Stimulated activated CD4-positive, alpha-beta T cell treated with anti-CD3 and anti-CD28 coated beads, Interleukin-2, amount 100 ng/mL, for 48 hours (primary cell): ENCODE measurements at places on chromosomes 12 and 14.

DNA sequence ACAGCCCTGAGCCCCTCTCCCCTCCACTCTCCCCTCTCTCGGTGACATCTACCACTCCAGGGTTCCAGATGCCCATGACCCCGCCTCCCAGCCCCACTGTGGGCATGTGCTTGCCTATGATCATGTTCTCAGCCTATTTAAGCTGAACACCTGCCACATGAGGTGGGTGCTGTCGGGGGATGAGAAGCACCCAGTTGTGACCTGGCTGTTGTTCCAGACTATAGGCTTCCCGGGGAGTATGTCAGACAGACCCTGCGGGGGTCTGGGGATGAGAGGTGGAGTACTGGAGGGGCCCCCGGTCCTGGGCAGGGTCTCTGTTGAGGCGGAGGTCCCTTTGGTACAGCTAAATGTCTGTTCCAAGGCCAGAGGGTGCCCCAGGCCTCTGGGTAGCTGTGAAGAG is 6.0 kb downstream of the VSX2 start:
- no peak for DNase-seq

GRCh38 chr14:68263563-68264259 is 444.1 kb downstream of the RAD51B start:
- DNase-seq: no peak

DNA sequence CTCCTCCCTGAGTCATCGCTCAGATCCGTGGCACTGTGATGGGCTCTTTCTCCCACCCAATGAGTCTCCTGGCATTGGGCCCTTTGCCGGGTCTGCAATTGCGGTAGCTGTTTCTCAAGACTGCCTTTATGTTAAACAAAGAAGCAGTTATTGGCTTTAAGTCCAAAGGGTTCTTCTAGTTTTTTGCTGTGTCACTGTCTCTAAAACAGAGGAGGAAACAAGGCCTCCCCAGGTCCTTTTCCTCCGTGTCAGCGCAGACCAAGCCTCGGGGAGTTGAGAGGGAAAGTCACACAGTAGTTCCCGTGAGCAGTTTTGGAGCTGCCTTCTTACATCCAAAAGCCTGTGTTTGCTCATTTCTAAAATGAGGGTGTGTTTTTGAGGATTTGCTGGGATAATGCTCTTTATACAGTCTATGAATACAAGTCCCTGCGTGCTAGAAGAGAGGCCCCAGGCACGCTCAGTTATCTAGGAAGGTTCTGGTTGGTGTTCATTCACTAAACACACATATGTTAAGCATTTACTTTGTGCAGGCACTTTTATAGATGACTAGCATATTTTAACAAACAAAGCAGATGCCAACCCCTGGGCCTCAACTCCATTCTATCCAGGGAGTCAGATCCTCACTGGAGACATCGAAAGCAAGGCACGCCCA is 126.0 kb upstream of the PZP start:
- DNase-seq: no peak

- DNase-seq: no peak
These were observed 15.2 kb upstream of the EIF5 start for GRCh38 chr14:103318750-103319419.

GRCh38 chr12:115147916-115148315 is 463.9 kb upstream of the TBX3 start:
- no peak for DNase-seq

GRCh38 chr12:106211973-106212372 is 35.8 kb downstream of the CKAP4 start:
- DNase-seq: no peak

GRCh38 chr12:85814071-85814470 is 22.1 kb downstream of the RASSF9 start:
- DNase-seq: no peak

DNA sequence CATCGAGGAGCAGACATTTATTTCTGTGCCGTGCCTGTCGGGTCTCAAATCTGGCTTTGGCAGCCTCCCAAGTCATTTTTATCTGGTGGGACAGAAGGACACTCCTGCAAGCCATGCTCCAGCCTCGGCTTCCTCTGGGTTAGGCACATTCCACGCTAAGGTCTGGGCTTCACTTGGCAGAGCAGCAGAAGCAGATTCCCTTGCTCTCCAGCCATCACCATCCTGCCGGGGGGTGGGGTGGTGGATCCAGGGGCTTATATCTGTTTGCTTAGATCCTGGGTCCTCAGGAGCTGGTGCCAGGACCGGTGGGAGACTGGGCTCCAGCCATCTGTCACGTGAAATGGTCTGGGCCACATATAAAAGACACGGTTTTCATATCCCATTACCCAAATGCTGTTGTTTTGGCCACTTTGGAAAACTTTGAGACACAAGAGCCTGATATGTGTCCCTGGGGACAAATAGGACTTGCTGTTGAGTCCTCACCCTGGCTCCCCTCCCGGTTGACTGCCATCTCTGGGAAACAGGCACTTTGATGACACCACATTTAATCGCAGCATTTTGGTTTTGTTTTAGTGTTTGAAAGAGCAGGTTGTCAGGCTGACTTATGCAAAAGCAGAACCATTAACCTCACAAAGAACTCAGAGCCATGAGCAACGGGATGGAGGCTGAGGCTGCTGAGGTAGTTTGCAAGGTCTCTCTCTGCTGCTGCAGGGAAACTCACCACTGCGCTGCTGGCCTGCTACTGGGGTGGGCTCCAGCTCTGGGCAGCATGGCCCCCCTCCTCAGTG is 69.6 kb upstream of the PRMT8 start:
- no peak for DNase-seq

- DNase-seq: no peak
These were observed 64.1 kb downstream of the ITPR2 start for GRCh38 chr12:26768611-26769603.

DNA sequence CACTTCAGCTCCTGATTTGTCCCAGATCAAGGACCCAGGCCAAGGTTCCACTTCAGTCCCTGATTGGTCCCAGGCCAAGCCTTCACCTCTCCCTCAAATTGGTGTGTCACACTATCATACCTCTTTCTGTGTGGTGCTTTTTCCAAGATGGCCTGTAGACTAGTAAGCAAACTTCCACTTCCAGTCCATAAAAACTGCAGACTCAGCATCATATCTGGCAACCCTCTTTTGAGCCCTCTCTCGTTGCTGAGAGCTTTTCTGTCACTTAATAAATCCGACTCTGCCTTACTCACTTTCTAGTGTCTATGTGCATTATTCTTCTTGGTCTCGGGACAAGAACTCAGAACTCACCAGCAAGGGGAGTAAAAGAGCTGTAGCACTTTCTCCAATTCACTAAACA is 1395.1 kb downstream of the LRFN5 start:
- no peak for DNase-seq

DNA sequence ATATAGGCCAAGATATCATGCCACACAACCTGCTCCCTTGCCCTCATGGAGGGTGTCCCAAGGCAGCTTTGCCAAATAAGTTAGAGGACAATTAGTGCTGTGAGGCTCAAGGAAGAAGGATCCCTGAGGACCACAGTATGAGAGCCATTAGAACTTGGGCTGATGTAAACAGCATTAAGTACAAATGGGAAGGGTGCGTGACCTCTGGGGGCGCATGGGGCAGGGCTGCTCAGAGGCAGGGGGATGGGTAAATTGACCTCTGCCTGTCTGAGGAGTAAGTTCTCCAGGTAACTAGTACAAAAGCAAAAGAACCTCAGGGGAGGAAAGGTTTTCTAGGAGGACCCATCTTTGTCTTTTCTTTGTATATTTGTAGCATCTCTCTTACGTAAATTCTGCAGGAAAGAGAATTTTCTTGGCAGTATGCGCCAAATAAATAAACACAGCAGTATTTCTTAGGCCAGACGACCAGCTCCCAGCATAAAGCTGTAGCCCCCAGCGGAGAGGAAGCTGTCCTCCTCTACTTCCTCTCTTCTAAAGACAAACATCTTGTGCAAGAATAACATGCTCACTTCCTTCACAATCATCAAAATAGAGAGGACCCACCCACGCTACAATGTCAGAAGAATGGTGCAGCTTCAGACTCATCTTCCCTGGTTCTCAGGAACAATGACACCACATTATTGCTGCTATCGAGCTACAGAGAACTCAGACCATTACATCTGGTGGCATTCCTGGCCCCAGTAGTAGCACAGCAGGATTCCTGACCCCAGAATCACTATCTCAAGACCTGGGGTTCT is 16.4 kb upstream of the VWF start:
- DNase-seq: no peak

DNA sequence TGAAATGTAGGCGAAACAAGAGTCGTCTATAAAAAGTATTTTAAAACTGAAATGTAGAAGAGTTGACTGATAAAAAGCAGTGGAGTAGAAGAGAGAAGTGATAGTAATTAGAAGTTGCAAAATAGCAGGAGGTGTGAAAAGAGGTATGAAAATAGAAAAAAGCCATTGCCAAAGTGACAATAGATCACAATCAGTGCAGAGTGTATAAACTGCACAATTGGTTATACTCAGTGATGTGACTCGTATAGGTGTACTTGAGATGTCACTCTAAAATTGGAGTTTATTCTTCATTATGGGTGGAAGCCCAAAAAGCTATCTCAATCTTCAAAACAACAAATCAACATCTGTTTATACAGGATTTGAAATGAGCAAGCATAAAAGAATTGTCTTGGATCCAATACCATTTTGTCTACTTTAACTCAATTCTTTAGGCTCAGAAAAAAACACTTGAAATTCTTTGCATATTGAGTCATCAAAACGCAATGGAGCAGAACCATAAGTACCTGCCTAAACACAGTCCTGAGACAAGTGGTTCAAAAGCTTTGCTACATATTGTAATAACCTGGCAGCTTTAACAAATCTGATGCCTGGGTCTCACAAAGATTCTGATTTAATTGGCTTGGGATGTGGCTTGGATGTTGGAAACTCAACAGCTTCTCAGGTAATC is 8.8 kb downstream of the IKBIP start:
- DNase-seq: no peak
